ENCODE measurements at places on chromosomes 13 and 19. TPM values are rescaled to one million over a fixed set of nuclear protein-coding genes. Genes with fewer than 3 reads are reported as not detected.

WIZ gene
- 16.9 TPM for total RNA-seq

RAP2A gene
- 20.7 TPM for total RNA-seq

OVOL3 gene
- total RNA-seq, result not detected

C19orf85 gene
- not detected for total RNA-seq

TYROBP gene
- not detected for total RNA-seq

ZNF708 gene
- total RNA-seq, result 5.4 TPM

ZNF44 gene
- 4.2 TPM for total RNA-seq

IGFL3 gene
- not detected for total RNA-seq

PEG3 gene
- total RNA-seq, result 1.5 TPM

HPN gene
- total RNA-seq, result not detected

CAPN12 gene
- 1.0 TPM for total RNA-seq

GJB6 gene
- not detected for total RNA-seq

PSG2 gene
- total RNA-seq, result 0.34 TPM

PPM1N gene
- 0.64 TPM for total RNA-seq

NUMBL gene
- total RNA-seq, result 10.2 TPM

AMER2 gene
- total RNA-seq, result not detected

RDH13 gene
- total RNA-seq, result 5.3 TPM

SIGLEC11 gene
- not detected for total RNA-seq

FRY gene
- total RNA-seq, result 5.7 TPM

F10 gene
- 0.10 TPM for total RNA-seq

ADAMTSL5 gene
- total RNA-seq, result 3.7 TPM

RFC3 gene
- 51.5 TPM for total RNA-seq

BRD4 gene
- total RNA-seq, result 19.9 TPM

CYP4F12 gene
- not detected for total RNA-seq

KIR2DL4 gene
- not detected for total RNA-seq

FOSB gene
- 5.5 TPM for total RNA-seq

PRODH2 gene
- not detected for total RNA-seq

ZNF701 gene
- 5.2 TPM for total RNA-seq
